ENCODE measurements at places on chromosomes 3 and 15.

DNA sequence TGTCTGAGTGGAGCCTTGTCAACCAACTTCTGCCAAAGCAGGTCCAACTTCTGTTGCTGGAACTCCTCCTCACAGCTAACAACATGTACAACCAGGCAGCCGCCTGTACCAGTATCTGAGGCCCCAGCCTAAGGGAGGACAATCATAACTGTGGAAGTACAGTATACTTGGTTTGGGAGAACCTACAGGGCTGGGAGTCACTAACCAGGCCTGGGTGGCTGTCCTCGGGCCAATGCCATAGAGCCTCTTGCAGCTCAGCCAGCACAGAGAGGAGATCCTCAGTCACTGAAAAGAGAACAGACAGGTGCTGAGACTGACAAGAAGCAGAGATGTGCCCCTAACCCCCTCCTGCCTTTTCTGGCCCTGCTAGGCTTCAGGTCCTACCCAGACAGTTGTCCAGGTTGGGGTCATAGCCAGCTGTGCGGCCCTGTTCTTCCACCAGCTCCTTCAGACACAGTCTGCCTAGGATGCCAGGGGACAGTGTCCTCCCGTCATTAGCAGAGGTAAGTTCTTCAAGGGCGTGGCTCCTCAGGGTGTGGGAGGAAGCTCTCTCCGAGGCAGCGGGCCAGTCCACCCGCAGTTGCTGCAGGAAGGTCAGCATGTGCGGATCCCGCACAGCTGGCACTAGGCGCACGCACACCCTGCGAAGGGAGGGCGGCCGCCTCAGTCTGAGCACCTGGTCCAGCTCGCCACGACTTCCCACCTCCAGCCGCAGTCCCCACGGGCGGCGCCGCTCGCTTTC, 980 bp downstream of the DALRD3 start:
- DNase-seq = no peak

GRCh38 chr3:107847791-107848190, 243.0 kb downstream of the CD47 start:
- no peak for DNase-seq

GRCh38 chr3:188179006-188179966, 25.3 kb downstream of the LPP start:
- no peak for DNase-seq

DNA sequence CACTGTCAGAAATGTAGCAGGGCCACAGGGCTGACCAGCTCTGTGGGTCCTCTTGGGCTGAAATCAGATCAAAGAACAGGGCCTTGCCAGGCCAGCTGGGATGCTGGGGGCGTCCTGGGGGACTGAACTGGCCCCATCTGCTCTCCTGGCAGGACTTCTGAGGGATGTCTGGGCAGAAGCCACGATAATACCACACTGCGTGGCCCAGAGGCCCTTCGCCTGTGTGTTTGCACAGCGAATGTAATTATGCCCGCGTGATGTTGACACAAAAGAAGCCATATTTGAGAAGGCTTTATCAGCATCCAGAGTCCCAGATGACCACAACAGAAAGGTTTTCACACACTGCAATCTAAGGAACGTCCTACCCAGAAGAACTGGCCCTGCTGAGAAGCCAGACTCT, 174.0 kb downstream of the RAB11A start:
- no peak for DNase-seq

DNA sequence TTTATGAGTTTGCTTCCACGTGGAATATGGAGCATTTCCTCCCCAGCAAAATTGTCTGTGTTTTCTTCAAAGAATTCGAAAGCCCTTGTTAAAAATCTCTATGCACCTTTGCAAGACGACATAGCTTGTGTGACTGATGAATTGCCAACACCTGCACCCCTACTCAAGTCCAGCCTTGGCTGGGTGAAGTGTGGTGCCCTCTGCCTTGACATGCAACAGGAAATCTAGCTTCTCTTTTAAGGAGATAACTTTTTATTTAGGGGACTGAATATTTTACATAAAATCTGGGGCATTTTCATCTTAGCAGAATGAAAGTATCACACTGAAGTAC, 647 bp downstream of the HMG20A start:
- DNase-seq = no peak

- no peak for DNase-seq
These were observed 617.4 kb downstream of the SI start for GRCh38 chr3:164460851-164461250.

- DNase-seq = no peak
These were observed 15.1 kb downstream of the LACTB start for GRCh38 chr15:63136742-63137141.

DNA sequence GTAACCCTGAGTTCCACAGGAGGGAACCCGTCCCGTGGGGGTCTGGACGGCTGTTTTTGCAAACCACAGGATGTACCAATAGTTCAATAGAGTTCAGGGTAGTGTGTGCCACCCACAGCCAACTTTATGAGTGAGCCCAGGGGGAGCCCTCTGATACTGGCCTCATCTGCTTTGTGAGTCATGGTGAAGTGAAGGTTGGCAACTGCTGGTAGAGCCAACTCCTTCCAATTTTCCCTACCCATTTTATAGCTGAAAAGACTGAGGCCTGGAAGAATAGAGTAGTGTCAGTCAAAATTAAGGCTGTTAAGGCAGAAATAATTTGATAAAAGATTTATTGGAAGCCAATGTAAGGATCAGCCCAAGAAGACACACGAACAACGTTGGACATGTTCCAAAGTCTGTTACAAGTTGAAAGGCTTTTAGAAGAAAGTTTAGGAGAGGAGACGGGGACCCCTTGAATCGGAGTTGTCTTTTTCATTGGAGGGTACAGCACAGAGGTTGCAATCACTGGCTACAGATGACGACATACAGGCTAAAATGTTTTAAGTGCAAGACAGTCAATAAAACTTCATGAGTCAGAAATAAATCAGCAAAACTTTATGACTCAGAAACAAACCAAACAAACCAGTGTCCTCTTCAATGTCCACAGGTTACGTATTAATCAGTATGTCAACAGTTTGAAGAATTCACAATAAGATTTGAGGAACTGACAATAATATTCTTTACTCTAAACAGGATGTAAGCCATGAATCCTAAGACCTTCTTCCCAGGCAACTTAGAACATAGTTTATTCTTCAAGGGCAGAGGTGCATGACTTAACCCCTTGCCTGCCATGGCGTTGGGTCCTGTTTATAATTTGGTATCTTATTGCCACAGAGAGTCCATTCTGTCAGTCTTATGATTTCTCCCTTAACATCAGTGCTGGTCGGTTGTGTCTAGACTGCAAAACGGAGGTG, 62.9 kb upstream of the NR2E3 start:
- no peak for DNase-seq

DNA sequence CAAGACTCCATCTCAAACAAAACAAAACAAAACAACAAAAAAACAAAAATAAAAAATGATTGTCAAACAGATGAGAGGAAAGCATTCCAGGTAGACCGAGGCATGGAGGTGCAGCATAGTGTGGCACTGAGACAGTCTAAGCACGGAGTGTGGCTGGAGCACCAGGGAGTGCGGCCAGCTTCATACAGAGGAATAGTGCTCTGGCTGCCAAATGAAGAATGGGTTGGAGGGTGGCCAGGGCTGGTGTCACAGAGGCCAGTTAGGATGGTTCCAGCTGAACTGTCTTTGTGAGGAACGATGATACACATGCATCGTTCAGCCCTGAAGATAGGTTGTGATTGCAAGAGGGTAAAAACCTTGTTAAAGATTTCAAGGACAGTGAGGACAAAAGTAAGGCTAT, 28.3 kb downstream of the MITF start:
- no peak for DNase-seq

DNA sequence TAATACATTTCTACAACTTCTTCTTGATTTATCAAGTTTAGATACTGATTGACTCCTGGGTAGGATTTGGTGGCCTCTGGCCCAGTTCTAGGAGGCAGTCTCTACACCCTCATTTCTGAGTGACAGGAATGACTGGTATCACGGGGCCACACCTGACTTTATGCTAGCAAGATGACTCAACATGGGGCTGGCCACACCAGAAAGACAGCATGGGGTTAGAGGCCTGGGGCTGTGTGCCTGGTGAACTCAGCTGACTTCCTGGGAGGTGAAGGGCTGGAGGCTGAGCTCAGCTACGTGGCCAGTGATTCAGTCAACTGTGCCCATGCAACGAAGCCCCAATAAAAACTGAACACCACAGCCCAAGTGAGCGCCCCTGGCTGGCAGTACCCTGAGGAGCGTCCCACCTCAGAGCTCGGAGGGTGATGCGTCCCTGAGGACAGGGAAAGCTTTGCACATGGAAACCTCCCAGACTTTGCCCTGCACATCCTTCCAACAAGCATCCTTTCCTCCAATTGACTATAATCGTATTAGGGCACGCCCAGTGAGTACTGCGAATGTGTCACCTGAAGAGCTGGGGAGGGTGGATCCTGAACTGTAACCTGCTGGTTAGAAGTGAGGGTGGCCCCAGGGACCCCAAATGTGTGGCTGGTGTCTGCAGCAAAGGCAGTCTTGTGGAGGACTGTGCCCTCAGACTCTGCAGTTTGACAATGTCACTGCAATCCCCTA, 57.2 kb downstream of the NIPA2 start:
- no peak for DNase-seq

DNA sequence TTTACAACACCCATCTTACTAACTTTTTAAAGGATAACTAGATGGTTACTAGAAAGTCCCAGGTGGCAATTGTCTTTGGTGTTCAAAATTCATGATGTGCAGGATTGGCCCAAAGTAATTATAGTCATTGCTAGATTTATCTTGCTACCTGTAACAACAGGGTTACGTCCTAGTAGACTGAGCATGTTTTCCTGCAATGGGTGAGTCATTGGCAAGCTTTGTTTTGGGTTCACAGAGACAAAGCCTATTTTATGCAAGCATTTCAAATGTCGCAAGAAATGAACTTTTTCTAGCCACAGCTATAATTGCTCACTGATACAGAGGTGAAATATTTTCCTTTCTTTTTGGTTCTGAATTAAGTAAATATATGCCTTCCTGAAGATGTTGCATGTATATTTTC, 267.6 kb downstream of the AGBL1 start:
- no peak for DNase-seq

- DNase-seq = no peak
These were observed 84.8 kb upstream of the ICE2 start for GRCh38 chr15:60563539-60564404.

DNA sequence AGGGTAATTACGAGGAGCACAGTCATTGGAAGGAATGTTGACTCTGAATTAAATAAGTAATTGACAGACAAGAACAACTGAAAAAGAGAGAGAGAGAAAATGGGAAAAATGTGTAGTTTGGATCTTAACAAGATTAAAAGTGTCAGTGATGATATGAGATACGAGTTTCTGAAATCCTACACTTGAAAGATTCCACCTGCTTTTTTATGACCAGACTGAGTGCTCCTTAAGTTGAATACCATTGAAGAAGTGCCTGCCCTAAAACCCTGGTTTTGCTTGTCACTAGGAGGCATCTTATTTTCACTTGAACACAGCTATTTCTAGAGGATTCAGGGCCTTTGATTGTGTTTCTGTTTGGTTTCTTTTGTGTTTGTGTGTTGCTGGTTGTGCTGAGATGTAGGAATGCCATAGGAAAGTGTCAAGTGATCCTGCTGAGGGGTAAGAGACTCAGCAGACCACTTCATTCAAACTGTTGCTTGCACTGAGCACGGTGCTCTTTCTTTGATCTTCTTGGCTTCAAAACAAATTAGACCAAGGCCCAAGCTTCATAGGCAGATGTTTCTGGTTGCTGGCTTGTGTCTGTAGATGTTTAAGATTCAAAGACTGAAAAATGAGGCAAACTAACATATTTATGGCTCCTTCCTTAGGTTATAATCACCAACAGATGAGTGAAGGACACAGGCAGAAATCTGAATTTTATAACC, 17.2 kb upstream of the ABHD10 start:
- DNase-seq = no peak

DNA sequence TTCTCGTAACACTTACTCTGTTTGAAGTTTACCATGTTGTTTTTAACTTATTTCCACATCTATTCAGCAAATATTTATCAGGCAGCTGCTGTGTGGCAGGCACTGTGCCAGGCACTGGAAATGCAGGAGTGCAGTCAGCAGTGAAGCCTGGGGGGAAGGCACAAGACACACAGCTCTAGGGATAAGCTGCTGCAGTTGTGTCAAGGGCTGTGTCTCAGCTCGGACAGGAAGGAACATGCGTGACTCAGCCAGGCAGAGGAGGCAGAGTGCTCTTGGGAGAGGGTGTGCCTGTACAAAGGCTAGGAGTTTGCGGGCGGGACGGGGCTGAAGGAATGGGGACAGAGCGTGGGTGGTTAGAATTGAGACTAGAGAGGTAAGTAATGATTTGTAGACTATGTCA, 24.7 kb downstream of the LYSMD4 start:
- no peak for DNase-seq

DNA sequence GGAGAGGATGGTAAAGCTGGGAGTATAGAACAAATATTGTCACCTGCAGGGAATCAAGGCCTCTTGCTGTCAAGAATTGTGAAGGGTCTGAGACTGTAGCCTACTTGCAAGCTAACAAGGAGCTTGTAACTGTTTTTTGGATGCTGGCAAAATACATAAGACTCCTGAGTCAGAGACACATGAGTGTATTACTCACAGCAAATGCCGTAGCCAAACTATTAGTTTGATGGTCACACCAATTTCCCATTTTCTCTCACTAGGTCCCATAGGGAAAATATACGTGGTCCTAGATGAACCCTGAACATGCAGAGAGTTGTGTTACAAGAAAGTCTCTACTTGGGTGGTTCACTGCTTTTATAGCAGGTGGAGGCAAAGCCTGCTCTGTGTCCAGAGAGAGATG, 44.7 kb upstream of the LIPC start:
- no peak for DNase-seq

GRCh38 chr3:138854940-138855339, 20.2 kb upstream of the PIK3CB start:
- DNase-seq = no peak

GRCh38 chr15:68372291-68372811, 59.6 kb downstream of the ITGA11 start:
- DNase-seq = no peak

- no peak for DNase-seq
These were observed 1.4 kb downstream of the EPHB1 start for GRCh38 chr3:134796281-134797056.

DNA sequence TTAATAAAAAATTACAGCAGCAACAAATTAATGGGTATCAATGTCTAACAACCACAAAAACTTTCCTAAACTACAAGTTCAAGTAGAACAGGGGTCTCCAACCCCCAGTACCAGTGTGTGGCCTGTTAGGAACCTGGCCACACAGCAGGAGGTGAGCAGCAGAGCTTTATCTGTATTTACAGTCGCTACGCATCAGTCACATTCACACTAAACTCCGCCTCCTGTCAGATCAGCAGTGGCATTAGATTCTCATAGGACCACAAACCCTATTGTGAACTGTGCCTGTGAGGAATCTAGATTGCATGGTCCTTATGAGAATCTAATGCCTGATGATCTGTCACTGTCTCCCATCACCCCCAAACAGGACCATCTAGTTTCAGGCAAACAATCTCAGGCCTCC, 18.5 kb upstream of the LIPC start:
- no peak for DNase-seq

DNA sequence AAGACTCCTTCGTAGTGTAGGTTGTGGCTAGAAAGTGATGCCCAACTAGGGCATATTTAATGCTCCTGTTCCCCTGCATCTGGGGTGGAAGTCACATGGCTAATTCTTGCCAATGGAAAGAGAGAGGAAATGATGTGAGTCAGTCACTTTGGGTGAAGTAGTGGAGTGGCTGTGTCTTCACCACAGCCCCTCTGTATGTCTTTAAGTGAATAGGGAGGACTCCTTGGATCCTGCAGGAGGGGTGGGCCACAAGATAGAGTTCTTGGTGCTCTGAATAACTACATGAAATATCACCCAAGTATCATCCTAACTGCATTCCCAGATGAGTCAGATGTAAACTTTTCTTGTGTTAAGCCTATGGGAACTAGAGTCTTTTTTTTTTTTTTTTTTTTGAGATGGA, 17.8 kb upstream of the MB21D2 start:
- no peak for DNase-seq

Data from stimulated activated CD8-positive, alpha-beta memory T cell treated with anti-CD3 and anti-CD28 coated beads, Interleukin-15, amount 100 ng/mL, for 4 hours (primary cell).